ENCODE measurements at places on chromosomes 1 and 21.

GRCh38 chr1:210478820-210479219, 150.1 kb downstream of the HHAT start:
- no peak for DNase-seq

GRCh38 chr21:22363504-22363903, 1365.3 kb downstream of the NCAM2 start:
- no peak for DNase-seq

- DNase-seq, result no peak
Measured at GRCh38 chr1:32073299-32074229, 825 bp downstream of the TMEM39B start.

GRCh38 chr1:164771619-164772361, 212.8 kb downstream of the PBX1 start:
- DNase-seq, result no peak

DNA sequence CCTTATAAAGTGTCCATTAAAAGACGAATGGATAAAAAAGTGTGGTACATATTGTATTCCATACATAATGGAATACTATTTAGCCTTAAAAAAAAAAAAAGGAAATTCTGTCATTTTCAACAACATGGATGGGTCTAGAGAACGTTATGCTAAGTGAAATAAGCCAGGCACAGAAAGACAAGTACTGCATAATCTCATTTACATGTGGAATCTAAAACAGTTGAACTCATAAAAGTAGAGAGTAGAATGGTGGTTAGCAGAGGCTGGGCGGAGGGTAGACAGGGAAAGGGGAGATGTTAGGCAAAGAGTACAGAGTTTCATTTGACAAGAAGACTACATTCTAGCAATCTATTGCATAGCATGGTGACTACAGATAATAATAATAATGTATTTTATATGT, 2.6 kb downstream of the CTSS start:
- DNase-seq, result no peak

- DNase-seq, result no peak
Measured at GRCh38 chr1:167057241-167057688, 32.9 kb downstream of the GPA33 start.

DNA sequence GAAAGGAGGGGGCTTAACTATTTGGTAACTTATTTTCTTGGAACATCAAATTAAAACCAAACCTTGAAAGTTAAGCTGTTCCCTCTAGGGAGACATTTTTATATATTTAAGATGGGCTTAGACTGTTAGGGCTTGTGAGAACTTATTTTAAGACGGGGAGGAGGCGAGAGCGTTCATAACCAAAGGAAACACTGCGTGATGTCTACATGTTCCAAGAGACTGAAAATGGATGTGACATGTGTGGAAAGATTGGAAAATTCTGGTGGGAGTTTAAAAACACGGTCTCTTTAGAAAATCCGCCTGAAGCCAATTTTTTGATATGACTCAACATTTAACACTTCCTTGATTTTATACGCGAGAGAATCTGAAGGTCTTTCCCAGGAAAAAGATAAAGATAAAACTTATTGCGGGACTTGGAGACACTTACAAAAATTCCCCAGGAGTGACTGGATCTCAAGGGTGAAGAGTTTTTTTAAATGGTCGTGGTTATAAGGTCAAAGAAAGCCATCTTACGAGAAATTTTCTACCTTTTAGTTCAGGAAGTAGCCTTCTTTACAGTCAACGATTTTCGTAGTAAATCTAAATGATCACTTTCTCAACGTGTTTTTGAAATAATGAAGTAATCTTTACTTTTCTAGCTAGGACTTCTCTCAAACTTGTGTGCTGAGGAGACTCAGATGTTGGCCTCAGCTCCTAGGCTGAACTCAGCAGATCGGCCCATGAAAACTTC, 828 bp downstream of the PNRC2 start:
- DNase-seq, result no peak

DNA sequence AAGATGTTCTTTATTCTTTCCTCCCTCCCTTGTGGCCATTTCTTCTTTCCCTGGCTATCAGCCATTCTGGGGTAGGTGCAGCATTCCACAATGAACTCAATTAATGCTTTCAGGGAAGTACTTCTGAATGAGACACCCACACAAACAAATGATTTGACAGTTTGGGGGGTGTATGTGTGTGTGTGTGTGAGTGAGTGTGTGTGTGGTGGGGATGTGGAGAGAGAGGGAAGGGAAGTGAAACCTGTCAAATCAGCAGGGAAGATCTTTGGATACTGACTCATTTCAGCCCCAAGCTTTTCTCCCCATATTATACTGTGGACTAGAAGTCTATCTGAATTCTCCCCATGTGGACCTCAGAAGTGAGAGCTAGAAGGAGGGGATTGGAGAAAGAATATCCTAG, 154.9 kb upstream of the CD34 start:
- no peak for DNase-seq

- no peak for DNase-seq
Measured at GRCh38 chr1:60672449-60672848, 409.9 kb upstream of the NFIA start.

DNA sequence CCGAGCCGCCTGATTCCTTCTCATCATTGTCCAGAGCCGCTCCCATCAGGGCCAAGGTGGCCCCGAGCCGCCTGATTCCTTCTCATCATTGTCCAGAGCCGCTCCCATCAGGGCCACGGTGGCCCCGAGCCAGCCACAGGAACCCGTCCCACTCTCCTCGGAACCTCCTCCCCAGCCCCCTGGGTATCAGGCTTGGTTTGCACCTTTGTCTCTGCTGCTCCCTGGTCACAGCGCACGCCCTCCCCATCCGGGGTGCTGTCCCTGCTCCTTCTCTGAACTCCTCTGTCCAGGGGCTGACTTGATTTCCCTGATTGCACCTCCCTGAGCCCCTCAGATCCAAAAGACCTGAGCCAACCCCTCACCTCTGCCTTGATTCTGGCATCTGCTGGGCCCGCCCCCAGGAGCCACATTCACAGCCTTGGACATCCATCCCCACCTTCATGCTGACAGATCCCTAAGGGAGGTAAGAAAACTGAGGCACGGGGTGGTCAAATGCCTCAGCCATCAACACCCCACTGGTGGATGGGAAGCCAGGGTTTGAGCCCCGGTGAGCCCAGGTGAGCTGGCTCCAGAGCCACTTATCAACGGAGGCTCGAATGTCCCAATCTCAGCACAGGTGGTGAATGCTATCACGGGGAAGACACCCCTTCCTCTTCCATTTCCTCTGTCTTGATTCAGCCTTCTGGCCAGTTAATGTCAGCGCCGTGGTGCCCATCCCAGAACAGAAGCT, 25.6 kb upstream of the COL18A1 start:
- no peak for DNase-seq

DNA sequence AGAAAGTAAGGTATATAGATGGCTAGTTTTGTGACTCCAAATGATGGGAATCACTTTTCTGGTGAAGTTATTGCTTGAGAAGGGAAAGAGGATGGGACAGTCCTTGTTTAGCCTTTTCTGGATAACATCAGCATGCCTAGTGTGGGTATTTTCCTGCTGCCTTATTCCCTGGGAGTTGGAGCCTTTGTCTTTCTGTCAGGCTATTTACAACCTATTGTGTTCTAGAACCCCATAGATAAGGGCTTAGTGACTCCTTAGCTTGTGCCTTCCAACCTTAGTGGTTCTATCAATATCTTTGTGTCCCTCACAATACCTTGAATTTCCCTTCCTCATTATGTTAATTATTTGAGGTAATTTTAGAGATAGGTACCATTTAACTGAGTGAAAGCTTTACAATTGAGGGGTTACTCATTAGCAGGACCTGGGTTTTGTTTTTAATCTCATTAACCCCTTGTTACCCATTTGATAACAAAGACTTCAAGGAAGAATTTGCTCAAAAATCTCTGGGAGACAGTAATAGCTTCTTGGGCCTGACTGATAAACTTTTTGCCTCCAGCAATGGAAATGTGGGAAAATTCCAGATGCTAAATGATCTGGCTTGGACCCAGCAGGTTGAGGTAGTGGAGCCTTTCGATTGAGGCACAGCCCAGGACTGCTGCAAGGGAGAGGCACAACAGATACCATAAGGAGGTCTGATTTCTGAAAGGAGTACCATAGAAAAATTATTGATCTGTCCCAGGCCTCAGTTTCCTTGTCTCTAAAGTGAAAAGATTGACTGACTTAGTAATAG, 49.0 kb downstream of the CACHD1 start:
- no peak for DNase-seq

GRCh38 chr1:63498106-63498505, 24.9 kb downstream of the ITGB3BP start:
- DNase-seq, result no peak

GRCh38 chr1:66401244-66401643, 132.7 kb upstream of the SGIP1 start:
- no peak for DNase-seq

DNA sequence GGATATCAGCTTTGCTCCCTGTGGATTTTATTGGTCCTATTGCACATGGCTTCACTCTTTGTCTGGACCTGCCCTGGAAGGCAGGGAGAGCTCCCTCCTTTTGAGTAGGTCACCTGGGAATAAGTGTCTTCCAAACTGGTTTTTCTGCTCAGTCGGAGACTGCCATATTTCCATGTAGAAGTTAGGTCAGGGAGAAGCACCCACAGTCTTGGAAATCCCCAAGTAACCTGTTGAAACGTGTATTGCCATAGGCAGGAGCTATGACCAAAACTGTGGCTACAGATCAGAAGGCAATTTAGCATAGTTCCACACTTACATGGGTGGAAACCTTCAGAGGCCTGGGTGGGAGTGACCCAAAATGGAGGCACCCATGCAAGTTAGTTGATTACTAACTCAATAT, 3.5 kb upstream of the GNG12 start:
- DNase-seq, result no peak

DNA sequence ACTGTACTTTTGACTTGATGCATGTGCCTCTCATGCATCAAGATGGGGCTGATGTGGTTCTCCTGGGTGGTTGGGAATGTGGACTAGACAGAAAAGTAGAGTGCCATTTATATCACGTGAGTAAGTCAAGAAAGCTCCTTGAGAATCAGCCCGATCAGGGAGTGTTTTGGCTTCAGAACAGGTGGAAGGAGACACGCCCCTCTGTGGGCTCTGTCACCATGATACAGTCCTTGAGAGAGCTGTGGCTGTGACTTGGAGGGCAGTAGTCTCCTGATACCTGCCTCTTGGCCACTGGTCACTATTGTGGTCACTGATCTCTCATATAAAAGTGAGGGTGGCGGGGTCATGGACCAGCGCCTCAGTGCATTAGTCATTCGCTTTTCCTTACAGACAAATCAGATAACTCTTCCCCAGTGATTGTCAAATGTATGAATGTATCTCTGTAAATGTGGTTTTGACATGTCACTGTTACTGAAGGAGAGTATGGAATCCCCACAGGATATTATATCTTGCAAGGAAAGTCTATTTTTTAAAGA, 8.9 kb upstream of the C4BPB start:
- DNase-seq, result no peak

- no peak for DNase-seq
Measured at GRCh38 chr1:21922090-21923013, 14.8 kb downstream of the HSPG2 start.

GRCh38 chr1:201448990-201449389, 20.0 kb downstream of the PHLDA3 start:
- DNase-seq, result no peak

DNA sequence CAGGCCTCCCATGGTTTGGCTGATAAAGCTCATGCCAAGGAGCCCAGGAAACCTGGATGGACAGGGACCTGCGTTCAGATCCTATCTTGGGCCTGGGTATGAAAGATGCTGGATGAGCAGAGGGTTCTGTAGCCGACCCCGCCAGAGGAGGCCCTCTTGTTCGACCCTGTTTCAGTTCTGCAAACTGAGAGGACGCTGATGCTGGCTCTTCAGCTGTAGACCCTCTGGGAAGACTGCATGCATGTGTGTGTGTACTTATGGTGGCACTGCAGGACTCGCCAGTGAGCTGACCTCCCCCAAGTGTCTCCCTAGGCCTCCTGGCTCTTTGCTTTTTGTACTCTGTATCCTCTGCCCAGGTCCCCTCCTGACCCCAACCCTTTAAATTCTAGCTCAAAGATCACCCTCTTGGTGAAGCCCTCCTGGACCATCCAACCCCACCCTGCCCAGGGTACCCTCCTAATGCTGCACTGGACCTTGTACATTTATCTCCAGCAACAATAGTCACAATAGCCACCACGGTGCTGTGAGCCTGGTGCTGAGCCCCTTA, 1.6 kb downstream of the EPS8L3 start:
- no peak for DNase-seq

GRCh38 chr1:192907545-192908243, 98.9 kb downstream of the RGS2 start:
- no peak for DNase-seq

Data from stimulated activated CD4-positive, alpha-beta T cell treated with anti-CD3 and anti-CD28 coated beads, Interleukin-4, amount 100 ng/mL, for 1 hour (primary cell).